NCI-H2171 treated with DMSO at 0.1 percent for 48 hours (cell line): ENCODE measurements at places on chromosomes 13 and 19.
A peak's percentile ranks its signal among the peaks of the same experiment; 100 is the strongest.

DNA sequence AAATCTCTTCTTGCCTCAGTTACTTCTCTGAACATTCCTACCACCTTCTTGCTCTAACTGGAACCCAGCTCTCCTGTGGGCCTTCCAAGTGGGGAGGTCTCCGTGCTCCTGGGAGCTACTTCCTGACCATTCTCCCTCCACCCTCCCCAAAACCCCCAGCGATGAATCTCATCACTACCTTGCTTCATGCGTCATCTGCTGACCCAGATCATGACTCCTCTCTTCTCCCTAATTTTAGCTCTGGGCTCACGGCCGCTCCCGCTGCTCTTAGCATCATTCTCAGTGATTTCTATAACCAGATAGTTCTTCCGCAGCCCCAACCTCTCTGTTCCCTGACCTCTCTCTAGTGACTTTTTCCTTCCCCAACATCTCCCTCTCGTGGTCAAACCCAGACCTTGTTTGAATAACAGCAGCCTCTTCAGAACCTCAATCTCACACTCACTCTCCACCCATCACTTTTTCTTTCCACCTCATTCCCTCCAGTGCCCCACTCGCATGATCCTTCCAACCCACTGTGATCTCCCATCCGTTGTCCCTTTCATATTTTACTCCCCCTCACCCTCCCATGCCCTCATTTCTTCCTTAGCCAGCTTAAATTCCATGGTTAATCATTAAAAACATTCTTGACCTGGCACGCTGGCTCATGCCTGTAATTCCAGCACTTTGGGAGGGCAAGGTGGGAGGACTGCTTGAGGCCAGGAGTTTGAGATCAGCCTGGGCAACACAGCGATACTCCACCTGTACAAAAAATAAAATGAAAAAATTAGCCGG is 21.8 kb downstream of the MRPS12 start:
- peak; percentile 63 for DNase-seq

DNA sequence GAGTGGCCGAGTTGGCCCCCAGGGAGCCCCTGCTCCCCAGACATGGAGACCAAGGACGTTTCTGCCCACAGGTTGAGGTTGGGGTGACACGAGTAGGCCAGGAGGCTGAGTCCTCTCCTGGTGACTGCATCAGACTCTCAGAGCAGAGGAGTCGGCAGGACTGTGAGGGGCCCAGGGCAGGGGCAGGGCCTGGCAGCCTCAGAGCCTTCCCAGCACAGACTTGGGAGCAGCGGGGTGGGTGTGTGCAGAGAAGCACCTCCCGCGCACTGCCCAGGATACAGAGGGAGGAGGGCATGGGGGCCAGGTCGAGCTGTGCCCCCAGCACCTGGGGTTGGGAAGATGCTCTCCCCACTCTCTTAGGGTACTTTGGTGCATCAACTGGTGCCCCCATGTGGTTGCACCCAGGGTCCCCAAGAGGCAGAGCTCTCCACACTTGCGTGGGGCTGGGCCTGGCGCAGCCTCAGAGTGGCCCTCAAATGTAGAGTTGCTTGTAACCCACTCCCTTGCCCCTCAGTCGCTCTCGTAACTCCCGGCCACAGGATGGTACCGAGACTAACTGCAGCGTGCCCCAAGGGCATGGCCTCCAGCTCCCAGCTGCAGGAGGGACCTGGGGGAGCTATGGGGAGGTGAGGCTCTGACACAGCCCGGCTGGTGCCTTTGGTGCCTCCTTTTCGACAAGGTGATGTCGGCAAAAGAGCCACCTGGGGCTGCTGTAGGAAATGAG is 15.9 kb downstream of the TSSK6 start:
- no peak for DNase-seq

DNA sequence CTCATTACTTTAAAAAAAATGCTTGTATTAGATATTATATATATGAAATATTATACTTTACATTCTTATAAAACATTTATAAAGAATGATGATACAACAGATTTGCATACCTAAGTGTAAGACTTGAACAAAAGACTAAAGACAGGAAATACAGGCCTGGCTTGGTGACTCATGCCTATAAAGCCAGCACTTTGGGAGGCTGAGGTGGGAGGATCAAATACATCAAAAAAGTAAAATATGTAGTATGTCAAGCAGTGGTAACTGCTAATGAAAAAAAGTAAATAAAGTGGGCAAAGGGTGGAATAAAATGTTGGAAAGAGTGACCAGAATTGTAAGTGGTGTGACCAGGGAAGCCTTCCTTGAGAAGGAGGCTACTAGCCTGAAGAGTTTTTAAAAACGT is 133.7 kb downstream of the GGACT start:
- DNase-seq = no peak

DNA sequence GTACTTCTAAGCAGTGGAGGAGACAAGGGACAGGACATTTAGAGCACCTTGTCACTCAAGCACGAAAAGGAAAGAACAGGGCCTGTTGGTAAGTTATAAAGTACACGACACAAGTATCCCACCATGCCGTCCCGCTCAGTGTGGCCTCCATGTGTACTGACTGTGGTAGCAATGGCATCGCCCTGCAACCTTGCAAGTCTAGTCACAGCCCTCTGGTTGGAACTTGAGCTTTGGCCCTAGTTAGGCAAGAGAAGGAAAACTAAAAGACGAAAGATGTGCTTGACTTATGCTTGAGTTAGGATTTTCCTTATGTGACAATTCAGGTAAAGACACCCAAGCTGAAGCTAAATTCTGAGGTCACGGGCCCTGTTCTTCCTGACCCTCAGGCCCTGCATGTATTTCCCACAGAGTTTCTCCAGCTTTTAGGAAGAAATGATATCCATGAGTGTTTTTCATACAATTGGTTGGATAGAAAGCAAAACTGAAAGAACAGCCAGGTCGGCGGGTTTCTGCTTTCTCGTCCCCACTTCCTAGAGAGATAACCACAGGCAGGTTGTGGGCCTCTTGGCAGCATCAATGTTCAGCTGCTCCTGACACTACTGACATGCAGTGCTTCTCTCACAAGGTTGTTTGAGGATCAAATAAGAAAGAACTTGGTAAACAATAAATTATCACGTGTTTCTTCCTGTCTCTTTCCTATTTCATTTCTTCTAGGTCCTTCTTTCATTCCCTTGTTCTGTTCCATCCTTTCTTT is 216.2 kb downstream of the IRS2 start:
- no peak for DNase-seq

- DNase-seq = no peak
Observed at GRCh38 chr13:24214528-24214927, 54.0 kb downstream of the SPATA13 start.

DNA sequence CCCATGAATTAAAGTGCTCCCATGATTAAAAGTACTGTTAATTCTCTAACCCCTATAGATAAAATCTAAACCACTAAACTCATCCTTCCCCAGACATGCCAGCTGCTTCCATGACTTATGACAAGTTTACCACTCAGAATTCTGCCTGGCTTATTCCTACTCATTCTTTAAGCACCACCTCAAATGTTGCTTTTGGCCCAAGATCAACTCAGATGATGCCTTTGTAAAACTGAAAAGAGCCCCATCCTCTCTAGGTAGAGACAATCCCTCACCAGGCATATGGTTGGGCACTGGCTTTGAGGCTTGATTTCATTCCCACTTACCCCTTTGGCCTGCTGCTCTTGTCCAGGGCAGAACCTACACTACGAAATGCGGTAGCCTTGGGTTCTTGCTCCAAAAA is 250.0 kb downstream of the DNAJC15 start:
- DNase-seq = no peak

- no peak for DNase-seq
Observed at GRCh38 chr13:50676602-50677001, 166.9 kb downstream of the DLEU7 start.

- DNase-seq = peak; percentile 7
Observed at GRCh38 chr13:112260108-112261055, 115.8 kb upstream of the SPACA7 start.

- DNase-seq = no peak
Observed at GRCh38 chr19:15250640-15250993, 18.4 kb upstream of the EPHX3 start.

- DNase-seq = no peak
Observed at GRCh38 chr13:43522788-43523187, 264.0 kb downstream of the ENOX1 start.

DNA sequence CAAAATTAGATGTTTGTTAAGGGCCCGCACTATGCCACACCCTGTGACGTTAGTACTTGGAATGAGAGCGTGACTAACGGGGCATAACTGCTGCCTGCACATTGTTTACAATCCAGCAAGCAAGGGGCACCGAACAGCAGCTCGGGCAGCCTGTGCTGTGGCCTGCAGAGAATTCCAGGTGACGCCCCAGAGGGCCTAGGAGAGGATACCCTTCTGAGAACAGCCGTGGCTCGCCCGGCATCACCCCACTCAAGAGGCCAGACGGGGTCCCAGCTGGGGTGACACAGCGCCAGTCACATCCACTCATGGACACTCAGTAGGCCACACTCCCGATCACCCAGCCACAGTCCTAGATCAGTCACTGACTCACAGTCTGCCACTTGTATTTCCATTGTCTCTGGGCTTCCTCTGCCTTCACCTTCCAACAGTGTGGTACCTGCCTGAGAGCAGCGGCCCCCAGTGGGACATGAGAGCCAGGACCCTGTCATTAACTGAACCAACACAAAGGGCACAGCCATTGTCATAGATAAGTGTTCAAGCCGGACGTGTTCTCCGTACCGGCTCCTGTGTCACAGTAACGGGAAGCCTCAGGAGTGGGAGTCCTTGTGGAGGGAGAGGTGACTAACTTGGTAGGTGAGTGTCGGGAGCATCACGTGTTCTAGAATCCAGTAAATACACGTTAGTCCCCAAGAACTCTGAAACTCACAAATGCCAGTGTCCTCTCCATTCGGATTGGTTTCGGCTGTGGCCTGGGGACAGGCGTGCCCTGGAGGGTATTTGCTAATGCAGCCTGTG is 7.5 kb downstream of the ZNF331 start:
- no peak for DNase-seq

DNA sequence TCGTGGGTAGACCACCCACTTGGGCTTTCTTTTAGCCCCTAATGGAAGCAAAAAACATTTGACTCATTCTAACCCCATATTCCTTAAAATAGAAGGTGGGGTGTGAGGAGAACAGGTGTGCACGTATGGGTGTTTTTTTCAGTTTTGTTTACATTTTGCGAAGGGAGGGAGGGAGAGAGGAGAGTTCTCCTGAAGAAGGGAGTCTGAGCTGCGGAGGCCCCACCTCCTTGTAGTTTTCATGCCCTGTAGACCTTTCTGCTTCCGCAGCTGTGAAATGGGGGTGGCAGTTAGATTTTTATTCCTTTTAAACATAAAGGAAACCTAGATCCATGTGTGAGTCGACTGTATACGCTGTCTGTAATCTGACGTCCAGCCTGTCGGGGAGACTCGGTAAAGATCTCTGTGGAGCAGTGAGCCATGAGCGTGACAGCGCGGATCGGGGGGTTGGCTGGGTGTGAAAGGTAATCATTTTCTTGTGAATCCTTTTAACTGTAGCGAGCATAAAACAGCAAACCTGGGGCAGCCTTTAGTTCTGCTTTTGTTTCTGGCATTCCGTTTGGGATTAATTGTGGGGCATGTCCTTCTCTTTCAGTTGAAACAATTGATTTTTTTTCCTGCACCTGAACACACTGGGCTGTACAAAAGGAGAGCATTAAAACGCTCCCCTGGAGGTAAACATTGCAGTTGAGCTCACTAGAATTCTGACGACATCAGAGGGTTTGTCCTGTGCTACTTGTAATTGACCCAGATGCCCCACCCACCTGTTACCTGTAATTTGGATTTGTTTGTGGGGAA is 2.3 kb downstream of the UPF1 start:
- peak; percentile 77 for DNase-seq

GRCh38 chr13:24671386-24672113 is 8.7 kb upstream of the ATP12A start:
- peak; percentile 58 for DNase-seq

DNA sequence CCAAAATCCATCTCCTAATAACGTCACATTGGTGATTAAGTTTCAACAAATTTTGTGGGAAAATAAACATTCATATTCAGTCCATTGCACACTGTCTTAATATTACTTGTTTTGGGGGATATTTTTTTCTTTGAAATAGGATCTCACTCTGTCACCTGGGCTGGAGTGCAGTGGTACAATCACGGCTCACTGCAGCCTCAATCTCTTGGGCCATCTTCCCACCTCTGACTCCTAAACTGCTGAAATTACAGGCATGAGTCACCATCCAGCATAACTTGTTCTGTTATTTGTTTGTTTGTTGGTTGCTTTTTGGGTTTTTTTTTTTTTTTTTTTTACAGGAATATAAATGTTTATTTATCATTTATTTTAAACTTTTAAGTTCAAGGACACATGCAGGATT is 556.1 kb upstream of the SLITRK6 start:
- DNase-seq = no peak

GRCh38 chr13:43766725-43767124 is 20.0 kb downstream of the ENOX1 start:
- peak; percentile 5 for DNase-seq

DNA sequence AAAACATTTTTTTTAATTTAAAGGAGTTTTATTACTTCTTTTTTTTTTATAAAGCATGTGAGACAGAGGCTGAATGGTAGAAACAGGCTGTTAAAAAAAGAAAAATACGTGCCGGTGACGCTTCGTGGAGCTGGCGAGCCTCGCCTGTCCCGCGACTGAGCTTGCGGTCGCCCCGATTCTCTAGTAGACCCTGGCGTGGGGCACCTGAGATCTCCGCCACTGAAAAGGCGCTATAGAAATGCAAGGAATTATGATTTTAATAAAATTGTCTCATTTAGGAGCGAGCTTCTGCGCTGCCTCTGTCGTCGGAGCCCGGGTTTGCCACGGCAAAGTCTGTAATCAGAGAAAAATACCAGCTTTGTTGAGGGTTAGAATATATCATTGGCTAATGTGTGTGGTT is 18.4 kb downstream of the NFIX start:
- DNase-seq = no peak

GRCh38 chr13:75702476-75702875 is 66.3 kb downstream of the LMO7 start:
- no peak for DNase-seq

- no peak for DNase-seq
Observed at GRCh38 chr13:109026266-109026665, 396.9 kb downstream of the MYO16 start.

GRCh38 chr19:17943274-17944221 is 10.7 kb downstream of the CCDC124 start:
- peak; percentile 25 for DNase-seq

- no peak for DNase-seq
Observed at GRCh38 chr13:27415116-27415515, 9.3 kb upstream of the GTF3A start.

GRCh38 chr13:19888799-19889198 is 25.4 kb upstream of the ZMYM5 start:
- DNase-seq = no peak

DNA sequence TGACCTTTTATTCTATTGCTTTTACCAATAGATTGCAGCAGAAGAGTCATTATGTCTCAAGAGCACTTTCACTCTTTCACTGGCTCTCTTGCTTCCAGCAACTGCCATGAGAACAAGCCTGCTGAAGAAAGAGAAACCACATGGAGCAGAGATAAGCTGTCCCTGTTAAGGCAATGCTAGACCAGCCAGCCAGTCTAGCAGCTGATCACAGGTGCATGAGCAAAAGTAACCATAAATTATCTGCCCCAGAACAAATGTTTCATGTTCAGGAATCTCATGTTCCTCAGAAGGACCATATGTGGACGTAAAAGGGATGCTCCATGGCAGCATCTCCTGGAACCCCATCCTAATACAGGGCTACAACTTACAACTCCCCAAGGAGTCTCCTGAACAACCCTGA is 20.4 kb upstream of the DCLK1 start:
- DNase-seq = no peak
